MV-4-11 (cell line): ENCODE measurements at places on chromosomes 1 and 21.

GRCh38 chr1:42002220-42002619 lies 83.5 kb upstream of the HIVEP3 start:
- DNase-seq = no peak

DNA sequence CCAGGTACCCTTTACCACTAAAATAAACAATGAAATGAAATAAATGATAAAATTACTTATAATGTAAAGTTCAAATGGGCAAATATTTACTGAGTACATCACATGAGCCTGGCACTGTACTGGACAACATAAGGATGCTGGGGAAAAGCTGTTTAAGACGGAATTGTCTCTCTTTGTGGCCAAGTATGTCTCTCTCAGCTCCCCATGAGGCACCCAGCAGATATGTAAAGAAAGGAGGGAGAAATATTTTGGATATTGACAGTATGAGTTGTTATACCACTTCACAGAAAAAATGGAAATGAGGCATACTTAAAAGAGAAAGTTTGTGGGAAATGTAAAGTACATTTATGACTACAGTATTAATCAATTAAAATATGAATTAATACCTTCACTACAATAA lies 1.0 kb upstream of the TNFSF4 start:
- no peak for DNase-seq

- peak; percentile 80 for DNase-seq
Measured at GRCh38 chr1:3515774-3516480, 61.5 kb downstream of the ARHGEF16 start.

DNA sequence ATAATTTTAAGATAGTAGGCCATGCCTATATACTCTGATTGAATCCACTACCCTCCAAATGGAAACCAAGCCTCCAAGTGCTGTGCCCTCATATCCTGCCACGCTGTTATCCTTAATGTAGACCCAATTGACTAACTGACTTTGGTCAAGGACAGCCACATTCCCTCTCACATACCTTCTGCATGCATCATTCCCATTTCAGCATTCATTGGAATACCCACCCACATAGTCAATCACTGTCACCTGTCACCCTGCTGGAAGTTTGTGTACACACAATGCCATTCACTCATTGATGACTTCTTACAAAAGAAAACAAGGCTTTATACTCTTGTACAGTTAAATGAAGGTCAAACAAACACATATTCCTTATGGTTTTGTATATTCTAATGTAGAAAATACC lies 221.1 kb upstream of the PBX1 start:
- no peak for DNase-seq

DNA sequence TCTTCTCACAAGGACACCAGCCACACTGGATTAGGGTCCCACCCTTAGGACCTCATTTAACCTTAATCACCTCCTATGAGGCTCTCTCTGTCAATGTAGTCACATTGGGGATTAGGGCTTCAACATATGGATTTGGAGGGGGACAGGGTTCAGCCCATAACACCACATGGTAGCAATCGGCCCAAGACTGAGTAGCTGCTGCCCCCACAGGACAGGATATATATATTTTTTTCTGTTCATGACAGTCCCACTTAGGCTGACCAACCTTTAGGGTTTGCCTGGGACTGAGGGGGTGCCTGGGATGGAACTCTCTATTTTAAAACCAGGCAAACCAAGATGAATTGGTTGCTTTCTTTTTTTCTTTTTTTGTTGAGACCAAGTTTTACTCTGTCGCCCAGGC lies 8.2 kb upstream of the ACTL8 start:
- no peak for DNase-seq

GRCh38 chr1:233561708-233562426 lies 52.0 kb upstream of the KCNK1 start:
- no peak for DNase-seq
